ENCODE measurements at places on chromosomes 5 and 9.

DNA sequence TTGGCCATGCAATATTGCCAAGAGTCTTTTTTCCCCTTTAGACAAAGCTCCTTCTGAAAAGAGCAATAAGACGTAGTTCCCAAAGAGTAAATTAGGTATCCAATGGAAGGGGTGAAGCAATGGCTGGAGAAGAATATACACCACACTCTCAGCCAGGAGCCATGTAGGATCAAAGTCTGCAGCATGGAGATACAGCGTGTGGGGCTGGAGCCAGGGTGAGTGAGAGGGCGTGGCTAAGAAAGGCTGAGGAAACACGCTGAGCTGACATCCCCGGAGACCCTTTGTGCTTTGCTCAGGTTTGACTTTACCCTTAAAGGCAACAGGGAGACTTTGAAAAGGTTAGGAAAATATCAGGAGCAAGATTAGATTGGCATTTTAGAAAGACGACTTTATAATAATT, 87.1 kb upstream of the ELL2 start:
- no peak for DNase-seq

GRCh38 chr5:72645064-72645846, 138.0 kb upstream of the ZNF366 start:
- no peak for DNase-seq

GRCh38 chr5:180797256-180798192, 5.1 kb downstream of the MGAT1 start:
- DNase-seq = no peak

DNA sequence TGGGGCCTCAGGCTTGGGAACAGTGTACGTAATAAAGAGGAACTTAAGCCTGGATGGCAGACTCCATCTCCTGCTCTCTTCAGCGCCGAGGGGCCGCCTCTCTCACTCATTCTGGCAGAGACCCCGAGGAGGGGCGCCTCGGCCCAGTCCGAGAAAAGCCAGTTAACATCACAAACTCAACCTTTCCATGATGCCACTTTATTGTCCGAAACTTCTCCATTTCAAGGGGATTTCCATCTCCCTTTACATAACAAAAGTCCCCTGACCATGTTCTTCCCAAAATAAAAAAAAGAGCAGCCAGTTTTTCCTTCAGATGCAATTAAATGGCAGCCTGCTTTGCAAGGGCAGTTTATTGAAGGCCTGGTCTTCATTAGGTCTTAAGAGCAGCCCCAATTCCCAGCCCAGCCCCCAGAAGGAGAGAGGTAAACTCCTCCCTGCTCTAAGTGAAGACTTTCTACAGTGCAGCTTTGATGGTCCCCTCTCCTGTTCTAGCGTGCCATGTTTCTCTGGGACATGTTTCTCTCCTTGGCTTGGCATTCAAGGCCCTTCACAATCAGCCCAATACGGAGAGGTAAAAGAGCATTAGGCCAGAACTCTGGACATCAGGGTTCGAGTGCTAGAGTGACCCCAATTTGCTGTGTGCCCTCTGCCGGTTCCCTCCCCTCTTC, 19.5 kb upstream of the RAB14 start:
- DNase-seq = no peak

DNA sequence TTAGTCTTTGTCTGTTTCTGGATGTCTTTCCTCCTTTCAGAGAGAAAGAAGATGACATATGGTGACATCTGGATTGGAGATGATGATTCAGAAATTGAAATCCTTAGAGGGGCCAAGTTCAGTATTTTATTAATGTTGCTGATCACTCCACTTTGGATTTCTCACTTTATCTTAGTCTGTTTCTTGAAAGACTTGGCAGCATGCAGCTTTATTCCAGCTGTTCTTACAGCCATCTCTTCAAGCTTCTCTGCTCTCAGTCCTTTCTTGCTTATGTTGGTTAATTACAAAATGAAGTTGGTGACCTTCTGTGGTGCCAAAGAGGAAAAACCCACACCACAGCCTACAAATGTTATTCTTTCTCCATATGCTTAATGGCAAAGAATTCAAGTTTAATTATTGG, 62.1 kb downstream of the SNCAIP start:
- no peak for DNase-seq

DNA sequence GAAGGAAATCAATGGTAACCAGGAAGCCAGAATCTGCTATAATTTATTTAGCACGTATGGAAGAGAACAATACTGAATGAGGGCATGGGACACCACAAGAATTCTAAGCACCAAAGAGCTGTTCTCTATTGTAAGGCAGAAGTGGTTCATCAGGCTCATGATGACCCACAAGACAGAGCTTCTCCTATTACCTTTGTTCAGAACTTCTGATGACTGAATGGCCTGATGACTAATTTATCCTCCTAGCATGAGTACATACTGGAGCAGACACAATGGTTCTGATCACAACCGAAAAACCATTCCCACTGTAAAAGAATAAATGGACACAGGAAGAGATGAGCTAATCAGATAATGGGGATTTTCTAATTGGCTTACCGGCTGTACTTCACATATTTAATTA, 329.8 kb upstream of the PDE4D start:
- no peak for DNase-seq

GRCh38 chr5:167614294-167615021, 677.0 kb upstream of the WWC1 start:
- DNase-seq = no peak

- no peak for DNase-seq
These were observed 6.2 kb upstream of the ARHGEF28 start for GRCh38 chr5:73619606-73620333.

GRCh38 chr5:4413996-4414395, 726.1 kb upstream of the ADAMTS16 start:
- no peak for DNase-seq

GRCh38 chr5:159447116-159447515, 116.8 kb upstream of the IL12B start:
- DNase-seq = no peak

- no peak for DNase-seq
These were observed 422.2 kb upstream of the TLE4 start for GRCh38 chr9:79149585-79149984.

GRCh38 chr5:96175090-96175489, 213.4 kb upstream of the ELL2 start:
- DNase-seq = no peak

DNA sequence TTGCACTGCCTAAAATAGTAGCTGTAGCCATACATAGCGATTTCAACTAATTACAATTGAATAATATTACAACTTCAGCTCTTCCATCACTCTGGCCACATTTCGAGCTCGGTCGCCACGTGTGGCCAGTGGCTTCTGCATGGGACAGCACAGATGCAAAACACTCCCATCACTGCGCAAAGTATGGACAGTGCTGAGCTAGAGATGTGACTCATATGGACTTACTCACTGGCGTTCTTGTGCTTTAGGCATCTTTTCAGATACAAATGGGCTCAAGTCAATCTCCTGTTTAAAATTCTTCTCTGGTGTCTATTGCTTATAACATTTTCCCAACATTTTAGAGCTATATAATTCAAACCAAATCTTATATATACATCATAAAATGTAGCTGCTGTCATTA, 222.7 kb downstream of the ELAVL2 start:
- no peak for DNase-seq

DNA sequence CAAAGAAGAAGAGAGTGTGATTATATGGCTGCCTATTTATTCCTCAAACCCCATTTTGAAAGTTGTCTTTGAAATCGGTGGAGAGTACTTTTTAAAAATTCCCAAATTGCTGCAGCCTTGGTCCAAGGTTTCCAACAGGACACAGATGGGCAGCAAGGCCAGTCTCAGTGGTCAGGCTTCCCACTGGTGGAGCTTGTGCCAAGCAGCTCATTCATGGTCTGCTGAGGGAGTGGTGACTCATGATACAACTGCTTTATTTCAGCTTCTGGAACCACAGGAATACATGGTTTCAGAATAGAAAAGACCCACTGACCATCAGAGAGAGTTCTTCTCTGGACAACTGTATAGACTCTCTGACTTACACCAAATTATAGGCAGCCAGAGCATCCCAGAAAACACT, 673.1 kb upstream of the KLF4 start:
- no peak for DNase-seq

DNA sequence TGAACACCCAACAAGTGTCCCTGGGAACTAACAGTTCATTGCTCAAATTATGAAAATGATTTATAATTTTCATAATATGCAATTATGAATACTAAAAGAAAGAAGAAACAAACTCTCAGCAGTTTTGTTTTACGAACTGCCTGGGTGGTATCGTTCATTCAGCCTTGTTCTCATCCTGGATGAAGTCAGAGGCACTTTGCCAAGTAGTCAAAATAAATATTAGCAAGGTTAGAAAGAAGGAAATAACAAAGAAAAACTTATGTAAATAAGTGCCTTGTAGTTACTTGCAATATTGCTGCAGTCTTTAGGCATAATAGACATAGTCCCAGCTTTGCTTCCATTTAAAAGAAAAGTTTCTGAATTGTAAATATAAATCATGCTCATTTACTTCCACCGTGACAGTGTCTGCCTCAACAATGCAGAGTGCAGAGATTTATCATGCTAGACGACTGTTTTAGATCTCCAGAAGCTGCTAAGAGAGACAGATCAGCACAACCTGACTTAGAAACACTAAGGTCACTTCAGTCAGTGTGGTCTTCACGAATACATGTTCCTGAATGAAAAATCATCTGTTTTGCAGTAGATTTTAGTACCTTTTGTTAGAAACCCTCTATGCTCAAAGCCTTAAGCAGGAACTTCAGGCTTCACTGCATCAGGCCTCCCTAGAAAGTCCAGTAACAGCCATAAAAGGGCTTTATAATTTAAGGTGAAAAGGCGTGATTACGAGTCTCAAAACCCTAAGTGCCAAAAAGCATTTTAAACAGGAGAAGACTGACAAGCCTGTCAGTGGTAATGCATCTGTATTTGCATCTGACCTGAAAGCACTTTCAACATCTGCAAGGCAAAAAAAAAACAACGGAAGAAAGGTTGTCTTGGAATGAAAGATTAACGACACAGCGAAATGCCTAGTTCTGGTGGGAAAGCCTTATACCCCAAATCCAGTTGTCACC, 92.1 kb downstream of the TMEM167A start:
- DNase-seq = no peak

DNA sequence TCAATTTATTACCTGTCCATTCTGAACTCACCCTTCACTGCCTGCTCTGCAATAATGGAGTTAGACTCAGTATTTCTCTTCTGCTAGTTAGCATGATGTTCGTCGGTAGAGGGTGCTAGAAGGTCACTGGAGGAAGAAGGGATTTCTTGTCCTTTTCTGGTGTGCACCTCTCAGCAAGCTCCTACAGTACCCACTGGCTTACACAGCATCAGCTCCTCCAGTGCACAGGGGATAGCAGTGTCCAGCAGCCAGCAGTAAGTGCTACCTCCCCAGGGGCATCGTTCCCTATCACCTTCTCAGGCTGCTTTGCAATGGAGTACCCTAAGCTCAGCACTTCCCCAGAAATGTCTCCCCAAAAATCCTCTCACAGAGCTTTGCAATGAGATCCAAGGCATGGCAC, 45.9 kb upstream of the APC start:
- no peak for DNase-seq

DNA sequence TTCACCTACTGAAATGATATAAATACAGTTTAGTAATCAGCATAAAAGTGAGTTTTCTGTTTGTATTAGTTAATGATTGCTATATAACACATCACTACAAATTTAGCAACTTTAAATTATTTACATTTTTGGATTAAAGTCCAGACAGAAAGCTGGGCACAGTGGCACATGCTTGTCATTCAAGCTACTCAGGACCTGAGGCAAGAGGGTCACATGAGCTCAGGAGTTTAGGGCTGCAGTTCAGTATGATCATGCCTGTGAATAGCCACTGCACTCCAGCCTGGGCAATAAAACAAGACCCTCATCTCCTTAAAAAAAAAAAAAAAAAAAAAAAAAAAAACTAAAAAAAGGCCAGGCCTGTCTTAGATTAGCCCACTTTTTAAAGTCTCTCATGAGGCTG, 273.6 kb upstream of the CTNND2 start:
- no peak for DNase-seq

- no peak for DNase-seq
These were observed 34.8 kb downstream of the TMEM252 start for GRCh38 chr9:68505681-68506409.

GRCh38 chr9:79896390-79896980, 324.7 kb downstream of the TLE4 start:
- DNase-seq = no peak

GRCh38 chr5:172869691-172870090, 35.6 kb downstream of the ERGIC1 start:
- no peak for DNase-seq

- no peak for DNase-seq
These were observed 443.4 kb upstream of the CD180 start for GRCh38 chr5:67639976-67640375.

GRCh38 chr9:33186457-33187168, 19.5 kb upstream of the B4GALT1 start:
- DNase-seq = no peak

- no peak for DNase-seq
These were observed 342.2 kb upstream of the RFX3 start for GRCh38 chr9:3868012-3868411.

- DNase-seq = no peak
These were observed 40.2 kb upstream of the ZNF354A start for GRCh38 chr5:178770621-178771020.

GRCh38 chr9:107005201-107005600, 142.2 kb downstream of the ZNF462 start:
- DNase-seq = no peak

GRCh38 chr9:136597141-136597885, 51.5 kb upstream of the NOTCH1 start:
- DNase-seq = no peak

DNA sequence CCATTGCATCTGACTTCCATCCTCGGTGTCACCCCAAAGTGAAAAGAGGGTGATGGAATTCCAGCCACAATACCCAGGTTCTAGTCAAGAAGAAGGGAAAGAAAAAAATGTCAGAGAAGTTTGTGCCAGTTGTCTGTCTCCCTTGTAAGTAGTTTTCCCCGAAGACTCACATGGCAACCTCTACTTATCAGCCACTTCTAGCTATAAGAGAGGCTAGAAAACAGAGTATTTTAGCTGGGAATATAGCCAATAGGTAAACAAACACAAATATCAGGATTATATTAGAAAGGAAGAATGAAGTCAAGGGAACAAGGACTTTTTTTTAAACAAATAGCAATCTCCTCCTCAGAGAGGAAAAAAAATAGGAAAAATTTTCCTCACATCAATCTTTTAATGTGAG, 12.2 kb upstream of the ISL1 start:
- no peak for DNase-seq

DNA sequence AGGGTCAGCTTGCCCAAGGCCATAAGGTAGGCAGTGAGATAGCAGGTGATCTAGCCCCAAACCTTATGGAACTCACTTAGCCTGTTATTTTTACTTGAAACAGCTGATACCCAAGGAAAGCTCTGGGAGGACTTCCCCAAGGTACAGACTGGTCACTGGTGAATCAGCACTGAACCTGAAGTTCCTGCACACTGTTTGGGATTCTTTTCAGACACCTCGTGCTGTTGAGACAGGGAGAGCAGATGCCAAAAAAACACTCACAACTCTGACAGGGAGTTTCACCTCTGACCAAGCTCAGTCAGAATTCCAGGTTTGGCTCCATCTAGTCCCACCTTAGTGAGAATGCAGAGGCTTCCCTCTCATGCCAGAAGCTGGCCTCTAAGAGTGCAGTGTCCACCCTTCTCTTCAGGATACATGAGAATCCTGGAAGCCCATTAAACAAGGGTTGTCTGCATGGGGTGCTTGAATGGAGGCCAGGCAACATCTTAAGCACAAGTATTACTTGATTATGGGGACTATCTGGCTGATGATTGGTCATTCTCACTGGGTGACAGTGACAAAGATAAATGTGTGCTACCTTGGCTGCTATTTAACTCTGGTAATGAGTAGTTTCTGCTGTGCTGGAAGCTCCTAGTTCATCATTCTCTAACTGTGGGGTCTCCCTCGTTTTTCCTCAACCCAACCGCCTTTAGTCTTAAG, 122.8 kb upstream of the SLIT3 start:
- DNase-seq = no peak
